Muscle of arm (tissue), 14 donors: ENCODE measurements at places on chromosomes 12 and 14.

DNA sequence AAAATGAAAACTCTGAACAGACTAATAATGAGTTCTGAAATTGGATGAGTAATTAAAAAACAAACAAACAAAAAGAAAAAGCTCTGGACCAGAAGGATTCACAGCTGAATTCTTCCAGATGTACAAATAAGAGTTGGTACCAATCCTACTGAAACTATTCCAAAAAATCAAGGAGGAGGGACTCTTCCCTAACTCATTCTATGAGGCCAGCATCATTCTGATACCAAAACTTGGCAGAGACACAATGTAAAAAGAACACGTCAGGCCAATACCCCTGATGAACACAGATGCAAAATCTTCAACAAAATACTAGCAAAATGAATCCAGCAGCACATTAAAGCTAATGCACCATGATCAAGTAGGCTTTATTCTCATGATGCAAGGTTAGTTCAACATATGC lies 183.9 kb upstream of the CNOT2 start:
- no peak for DNase-seq

- no peak for DNase-seq
These were observed 188.8 kb downstream of the STXBP6 start for GRCh38 chr14:24861083-24861630.

DNA sequence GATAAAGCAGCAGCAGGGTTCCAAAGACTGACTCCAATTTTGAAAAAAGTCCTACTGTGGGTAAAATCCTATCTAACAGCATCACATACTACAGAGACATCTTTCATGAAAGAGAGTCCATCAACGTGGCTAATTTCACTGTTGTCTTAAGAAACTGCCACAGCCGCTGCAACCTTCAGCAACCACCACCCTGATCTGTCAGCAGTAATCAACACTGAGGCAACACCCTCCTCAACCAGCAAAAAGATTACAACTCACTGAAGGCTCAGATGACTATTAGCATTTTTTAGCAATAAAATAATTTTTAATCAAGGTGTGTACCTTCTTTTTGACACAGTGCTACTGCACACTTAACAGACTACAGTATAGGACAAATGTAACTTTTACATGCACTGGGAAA lies 6.6 kb downstream of the CAPRIN2 start:
- DNase-seq, result no peak

DNA sequence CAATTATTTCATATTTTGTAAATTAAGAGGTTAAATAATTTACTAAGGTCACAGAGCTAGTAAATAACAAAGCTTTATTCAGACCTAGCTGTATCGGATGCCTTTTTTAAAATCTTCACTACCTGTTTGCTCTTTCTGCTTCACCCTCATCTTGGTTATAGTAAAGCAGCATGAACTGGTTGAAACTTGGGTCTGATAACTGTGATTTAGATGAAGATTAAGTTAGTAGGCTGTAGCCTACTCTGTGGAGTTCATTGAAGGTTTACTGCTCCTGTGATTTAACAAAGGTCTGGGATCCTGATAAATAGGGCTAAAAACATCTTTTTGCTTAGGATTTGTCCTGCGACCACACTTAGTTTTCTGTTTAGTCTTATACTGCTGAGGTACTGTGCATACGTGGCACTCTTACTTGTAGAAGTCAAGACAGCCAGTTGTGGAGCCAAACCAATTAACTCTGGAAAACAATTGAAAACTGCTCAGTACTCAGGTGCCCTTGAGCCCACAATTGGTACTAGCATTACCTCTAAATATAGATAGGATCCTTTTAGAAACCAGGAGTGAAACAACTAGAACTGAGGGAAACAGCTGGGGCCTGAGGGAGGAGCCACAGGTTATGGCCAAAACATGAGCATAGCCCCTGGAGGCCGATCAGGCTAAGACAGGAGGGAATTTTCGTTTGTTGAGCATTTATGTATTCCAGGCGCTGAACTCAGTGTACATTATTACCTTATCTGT lies 2.3 kb downstream of the SPATS2 start:
- peak; percentile 63 for DNase-seq

DNA sequence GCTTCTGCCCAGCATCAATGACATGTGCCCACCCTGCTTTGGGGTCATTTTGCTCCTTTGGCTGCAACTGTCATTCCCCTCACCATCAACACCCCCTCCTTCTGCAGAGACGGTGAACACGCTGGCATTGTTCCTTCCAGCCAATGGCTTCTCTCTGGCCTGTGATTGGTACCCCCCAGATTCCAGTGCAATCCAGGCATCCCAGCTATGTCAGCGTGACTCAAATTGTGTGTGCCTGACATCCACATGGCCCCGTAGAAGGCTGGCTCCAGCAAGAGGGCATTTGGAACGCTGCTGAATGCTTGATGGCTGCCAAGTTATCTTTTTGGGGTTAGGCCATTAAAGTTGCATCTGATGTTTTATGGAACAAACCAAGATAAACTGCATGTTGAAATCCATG lies 21.0 kb upstream of the CCND2 start:
- DNase-seq, result no peak

DNA sequence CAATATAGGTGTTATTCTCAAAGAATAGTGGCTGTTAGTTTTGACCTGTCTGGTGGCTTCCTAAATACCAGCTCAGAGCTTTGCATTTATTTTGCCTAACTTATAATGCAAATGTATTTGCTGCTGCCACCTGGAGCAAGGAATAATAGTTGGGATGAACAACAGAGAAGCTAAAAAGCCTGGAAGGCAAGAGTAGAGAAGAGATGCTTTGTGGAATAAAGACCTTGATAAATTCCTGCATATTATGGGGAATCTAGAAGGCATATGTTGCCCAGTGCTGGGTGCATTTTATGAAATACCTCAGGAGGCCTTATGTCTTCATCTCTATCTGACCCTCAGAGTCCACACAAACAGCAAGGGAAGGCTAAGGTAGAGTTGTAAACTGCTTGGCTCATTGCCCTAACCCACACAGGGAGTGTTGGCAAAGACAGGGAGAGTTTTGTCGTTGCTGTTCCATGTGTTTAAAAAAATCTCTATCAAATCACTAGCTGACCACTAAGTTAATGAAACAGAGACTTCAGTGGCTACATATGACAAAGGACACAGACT lies 53.7 kb upstream of the SCAF11 start:
- no peak for DNase-seq

- peak; percentile 57 for DNase-seq
These were observed 545 bp downstream of the PPFIA2 start for GRCh38 chr12:81758421-81759189.

GRCh38 chr14:104855532-104856090 lies 9.5 kb upstream of the CEP170B start:
- no peak for DNase-seq

- no peak for DNase-seq
These were observed 65.5 kb upstream of the MDM1 start for GRCh38 chr12:68397566-68398158.

- no peak for DNase-seq
These were observed 57.9 kb downstream of the RERG start for GRCh38 chr12:15163030-15163976.

GRCh38 chr12:64825143-64826021 lies 935 bp downstream of the TBC1D30 start:
- DNase-seq, result no peak

GRCh38 chr12:26845057-26845666 lies 12.2 kb upstream of the ITPR2 start:
- no peak for DNase-seq

- DNase-seq, result no peak
These were observed 136.5 kb downstream of the NTF3 start for GRCh38 chr12:5568325-5568981.

DNA sequence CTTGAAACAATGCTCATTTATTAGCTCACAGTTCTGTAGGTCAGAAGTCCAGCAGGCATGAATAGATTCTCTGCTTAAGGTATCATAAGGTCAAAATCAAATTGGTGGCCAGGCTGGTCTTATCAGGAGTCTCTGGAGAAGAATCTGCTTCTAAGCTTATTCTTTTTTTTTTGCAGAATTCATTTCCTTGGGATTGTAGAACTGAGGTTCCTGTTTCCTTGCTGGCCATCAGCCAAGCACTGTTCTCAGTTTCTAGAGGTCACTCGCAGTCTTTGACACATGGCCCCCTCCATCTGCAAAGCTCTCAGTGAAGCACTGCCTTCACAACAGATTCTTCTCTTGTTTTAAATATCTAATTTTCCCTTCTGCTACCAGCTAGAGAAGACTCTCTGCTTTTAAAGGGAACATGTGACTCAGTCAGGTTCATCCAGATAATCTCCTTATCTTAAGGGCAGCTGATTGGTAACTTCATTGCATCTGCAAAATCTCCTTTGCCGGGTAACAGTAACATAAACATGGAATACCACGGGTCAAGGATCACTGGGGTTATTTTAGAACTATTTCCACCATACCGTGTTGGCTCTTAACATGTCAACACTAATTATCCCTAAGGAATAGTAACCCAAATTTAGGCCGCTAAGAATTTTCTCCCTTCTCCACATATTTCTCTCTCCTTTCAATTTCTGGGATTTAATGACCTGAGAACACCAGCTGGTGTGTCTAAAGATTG lies 25.3 kb downstream of the RHOJ start:
- no peak for DNase-seq

- no peak for DNase-seq
These were observed 25.3 kb downstream of the HRK start for GRCh38 chr12:116855744-116856470.

DNA sequence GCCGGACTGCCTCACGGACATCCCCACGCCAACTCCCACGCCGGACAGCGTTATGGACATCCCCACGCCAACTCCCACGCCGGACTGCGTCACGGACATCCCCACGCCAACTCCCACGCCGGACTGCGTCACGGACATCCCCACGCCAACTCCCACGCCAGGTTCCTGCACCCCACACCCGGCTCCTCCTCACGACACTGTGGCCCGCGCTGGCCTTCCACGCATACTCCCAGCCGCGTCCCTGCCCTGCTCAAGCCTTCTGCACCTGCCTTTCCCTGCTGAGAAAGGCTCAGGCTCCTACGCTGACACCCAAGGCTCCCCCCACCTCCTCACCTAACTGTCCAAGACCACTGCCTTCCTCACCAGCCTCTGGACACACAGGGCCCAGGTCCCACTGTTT lies 9.7 kb downstream of the CACNA2D4 start:
- DNase-seq, result no peak

GRCh38 chr12:132986001-132986884 lies at the start of gene ZNF26:
Gene ZNF26, plus strand, starts transcription at chr12:132986367. Its CDS starts 474 bp downstream, at chr12:132986841.
- peak; percentile 96 for DNase-seq

DNA sequence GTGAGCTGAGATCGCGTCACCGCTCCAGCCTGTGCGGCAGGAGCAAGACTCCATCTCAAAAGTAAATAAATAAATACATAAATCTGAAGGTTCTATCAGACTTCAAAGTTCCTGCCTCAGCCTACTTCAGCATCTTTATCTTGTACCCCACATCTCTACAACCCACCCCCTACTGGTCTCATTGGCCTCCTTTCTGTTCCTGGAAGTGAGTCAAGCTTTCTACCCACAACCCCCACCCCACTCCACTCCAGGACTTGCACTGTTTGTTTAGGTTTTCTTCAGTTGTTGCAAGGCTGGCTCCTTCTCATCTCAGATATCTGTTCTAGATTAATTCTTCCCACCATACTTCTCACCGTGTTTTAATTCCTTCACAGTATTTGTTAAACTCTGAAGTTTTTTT lies 714 bp upstream of the PSMC6 start:
- no peak for DNase-seq

- no peak for DNase-seq
These were observed at the start of gene PITPNM2 for GRCh38 chr12:123150744-123151456. Gene PITPNM2, minus strand, starts transcription at chr12:123151090. Its CDS starts 116,500 bp downstream, at chr12:123034590.

DNA sequence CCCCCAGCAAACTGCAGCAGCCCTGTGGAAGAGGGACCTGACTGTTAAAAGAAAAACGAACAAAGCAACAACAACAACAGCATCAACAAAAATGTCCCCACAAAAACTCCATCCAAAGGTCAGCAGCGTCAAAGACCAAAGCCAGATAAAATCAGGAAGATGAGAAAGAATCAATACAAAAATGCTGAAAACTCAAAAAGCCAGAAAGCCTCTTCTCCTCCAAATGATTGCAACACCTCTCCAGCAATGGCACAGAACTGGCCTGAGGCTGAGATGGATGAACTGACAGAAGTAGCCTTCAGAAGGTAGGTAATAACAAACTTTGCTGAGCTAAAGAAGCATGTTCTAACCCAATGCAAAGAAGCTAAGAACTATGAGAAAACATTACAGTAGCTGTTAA lies 45.4 kb upstream of the PPP4R3A start:
- DNase-seq, result no peak

GRCh38 chr12:121713257-121713777 lies 765 bp downstream of the TMEM120B start:
- peak; percentile 36 for DNase-seq

GRCh38 chr14:79549515-79549914 lies 661.8 kb downstream of the DIO2 start:
- no peak for DNase-seq

GRCh38 chr12:25695574-25695973 lies 142.5 kb upstream of the LMNTD1 start:
- DNase-seq, result peak; percentile 65

DNA sequence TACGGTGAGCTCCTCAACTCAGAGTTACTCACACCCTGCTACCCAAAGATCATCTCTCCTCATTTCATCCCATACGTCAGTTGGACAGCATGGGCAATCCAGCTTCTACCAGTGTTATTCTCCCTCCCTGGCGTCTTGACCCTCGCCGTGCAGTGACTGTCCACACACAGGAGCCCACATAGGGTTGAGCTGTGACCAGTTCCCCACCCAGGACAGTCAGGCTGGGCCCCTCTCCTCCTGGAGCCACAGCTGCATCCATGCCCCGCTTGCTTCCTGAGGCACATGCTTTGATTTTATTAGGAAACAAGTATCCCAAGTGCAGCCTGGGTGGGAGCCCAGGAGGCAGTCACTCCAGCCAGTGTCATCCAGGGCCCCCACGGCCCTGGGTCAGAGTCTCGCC lies 140.3 kb upstream of the SFSWAP start:
- no peak for DNase-seq

GRCh38 chr12:6688543-6688998 lies 604 bp downstream of the ZNF384 start:
- DNase-seq, result no peak

- no peak for DNase-seq
These were observed 196.4 kb downstream of the TMTC3 start for GRCh38 chr12:88338486-88338885.

DNA sequence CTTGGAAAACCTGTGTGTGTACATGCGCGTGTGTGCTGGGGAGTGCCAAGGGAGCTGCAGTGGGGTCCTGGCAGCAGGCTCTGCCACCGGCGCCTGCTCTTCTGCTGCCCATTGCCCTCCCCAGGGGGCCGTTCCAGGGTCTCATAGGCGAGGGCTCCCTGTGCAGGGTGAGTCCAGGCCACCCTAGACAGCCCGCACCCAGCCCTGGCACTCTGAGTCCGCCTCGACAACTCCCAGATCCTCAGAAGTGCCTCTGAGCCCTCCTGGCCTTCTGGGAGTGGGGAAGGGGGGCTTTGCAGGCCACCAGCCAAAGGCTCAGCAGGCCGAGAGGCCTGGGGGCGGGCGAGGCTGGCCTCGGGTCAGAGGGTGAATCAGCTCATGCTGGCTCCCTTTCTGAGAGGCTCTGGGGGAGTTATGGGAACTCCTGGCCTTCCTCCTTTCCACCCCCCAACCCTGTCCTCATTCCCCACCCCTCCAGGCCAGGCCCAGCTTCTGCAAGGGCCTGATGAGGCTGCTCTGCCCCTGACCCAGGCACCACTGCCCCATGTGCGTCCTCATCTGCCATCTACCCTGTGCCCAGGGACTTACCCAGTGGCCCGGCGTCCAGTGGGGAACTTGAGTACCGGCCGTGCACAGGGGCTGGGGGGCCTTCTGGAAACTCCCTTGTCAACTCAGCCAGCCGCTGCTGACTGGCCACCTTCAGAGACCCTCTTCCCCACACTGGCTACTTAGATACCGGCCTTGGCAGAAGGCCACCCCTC lies 2.1 kb upstream of the TEDC1 start:
- DNase-seq, result no peak

GRCh38 chr14:96581902-96582301 lies 79.7 kb downstream of the PAPOLA start:
- DNase-seq, result no peak
